ENCODE measurements at places on chromosomes 7 and 10.

- DNase-seq: no peak
Measured at GRCh38 chr7:83738291-83738835, 89.4 kb upstream of the SEMA3E start.

DNA sequence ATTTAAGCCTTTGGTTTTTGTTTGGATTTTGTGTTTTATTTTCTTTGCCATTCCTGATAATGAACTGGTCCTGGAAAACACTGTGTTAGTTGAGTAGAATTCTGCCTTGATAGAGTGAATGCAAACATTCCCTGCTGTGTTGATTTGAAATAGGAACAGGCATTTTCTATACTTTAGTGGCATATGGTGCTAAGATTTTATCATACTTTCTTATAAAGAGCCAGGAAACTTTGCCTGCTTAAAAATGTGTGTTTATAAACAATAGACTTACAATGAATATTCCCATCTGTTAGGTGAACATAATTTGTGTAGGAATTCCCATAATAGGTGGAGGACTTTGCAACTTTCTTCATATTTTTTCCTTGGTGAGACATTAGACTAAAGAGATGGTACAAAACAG lies 333.3 kb downstream of the SDK1 start:
- no peak for DNase-seq

DNA sequence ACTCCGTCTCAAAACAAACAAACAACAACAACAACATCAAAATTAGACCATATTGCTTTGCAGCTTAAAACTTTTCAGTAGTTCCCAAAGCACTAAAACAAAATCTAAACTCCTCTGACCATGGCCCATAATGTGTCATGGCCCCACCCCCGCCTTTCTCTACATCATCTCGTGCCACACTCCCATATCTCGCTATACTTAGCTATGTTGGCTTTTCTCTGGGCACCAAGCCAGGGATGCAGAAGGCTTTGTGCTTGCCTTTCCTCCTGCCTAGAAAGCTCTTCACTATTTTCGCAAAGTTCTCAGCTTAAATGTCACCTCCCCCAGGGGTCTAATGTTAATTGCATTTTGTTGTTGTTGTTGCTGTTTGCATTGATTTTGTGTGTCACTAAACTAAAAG lies 15.1 kb upstream of the SLC16A12 start:
- DNase-seq: no peak

GRCh38 chr7:131444683-131445082 lies 111.7 kb downstream of the PODXL start:
- no peak for DNase-seq

- no peak for DNase-seq
Measured at GRCh38 chr7:82539969-82540368, 96.4 kb upstream of the CACNA2D1 start.

All from HEK293T (cell line).